ENCODE measurements at places on chromosomes 13 and 19.

- DNase-seq, result no peak
Observed at GRCh38 chr13:113848431-113849260, 15.2 kb downstream of the GAS6 start.

DNA sequence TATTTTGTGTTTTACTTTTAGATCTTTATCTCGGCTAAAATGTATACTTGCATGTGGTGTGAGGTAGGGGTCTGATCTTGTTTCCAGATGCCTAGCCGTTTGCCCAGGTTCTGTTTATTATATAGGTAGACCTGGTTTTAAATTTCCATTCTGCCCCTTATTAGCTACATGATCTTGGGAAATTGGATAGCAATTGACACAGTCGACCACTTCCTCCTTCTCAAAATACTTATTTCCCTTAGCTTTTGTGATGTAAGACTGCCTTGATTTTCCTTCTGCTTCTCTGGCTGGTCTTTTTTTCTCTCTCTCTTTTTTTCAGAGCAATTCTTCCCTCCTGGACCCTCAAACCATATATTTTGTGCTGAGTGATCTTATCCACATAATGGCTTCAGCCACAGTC lies 3.0 kb upstream of the PGLYRP1 start:
- no peak for DNase-seq

DNA sequence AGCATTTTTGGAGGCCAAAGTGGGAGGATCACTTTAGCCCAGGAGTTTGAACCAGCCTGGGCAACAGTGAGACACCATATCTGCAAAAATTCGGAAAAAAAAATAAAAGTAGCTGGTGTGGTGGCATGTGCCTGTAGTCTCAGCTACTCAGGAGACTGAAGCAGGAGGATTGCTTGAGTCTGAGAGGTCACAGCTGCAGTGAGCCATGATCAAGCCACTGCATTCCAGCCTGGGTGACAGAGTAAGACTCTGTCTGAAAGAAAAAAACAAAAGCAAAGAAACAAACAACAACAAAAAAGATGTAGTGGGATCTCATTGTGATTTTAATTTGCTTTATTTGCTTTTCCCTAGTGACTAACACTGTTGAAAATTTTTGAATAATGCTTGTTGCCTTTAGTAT lies 394.7 kb upstream of the KLHL1 start:
- no peak for DNase-seq

GRCh38 chr13:38013676-38014075 lies 144.1 kb upstream of the TRPC4 start:
- no peak for DNase-seq

- DNase-seq, result no peak
Observed at GRCh38 chr13:40790154-40790616, 774 bp downstream of the SLC25A15 start.

GRCh38 chr19:39582891-39583625 lies 19.3 kb upstream of the LGALS13 start:
- no peak for DNase-seq

- DNase-seq, result peak; percentile 39
Observed at GRCh38 chr19:18020212-18021085, 12.5 kb downstream of the ARRDC2 start.

- no peak for DNase-seq
Observed at GRCh38 chr13:71831716-71832115, 35.3 kb downstream of the DACH1 start.

DNA sequence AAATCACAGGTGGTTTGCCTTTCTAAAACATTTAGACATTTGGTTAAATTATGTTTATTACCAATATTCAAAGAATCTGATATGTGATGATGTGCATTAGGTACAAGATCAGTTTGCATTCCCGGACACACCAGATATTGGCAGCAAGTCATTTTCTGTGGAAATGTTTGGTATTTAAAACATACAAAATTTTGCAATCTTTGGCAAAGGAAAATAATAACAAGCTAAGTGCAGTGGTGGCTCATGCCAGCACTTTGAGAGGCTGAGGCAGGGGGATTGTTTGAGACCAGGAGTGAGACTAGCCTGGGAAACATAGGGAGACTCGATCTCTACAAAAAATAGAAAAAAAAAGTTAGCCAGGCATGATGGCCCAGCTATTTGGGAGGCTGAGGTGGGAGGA lies 29.1 kb upstream of the TSC22D1 start:
- DNase-seq, result peak; percentile 18

DNA sequence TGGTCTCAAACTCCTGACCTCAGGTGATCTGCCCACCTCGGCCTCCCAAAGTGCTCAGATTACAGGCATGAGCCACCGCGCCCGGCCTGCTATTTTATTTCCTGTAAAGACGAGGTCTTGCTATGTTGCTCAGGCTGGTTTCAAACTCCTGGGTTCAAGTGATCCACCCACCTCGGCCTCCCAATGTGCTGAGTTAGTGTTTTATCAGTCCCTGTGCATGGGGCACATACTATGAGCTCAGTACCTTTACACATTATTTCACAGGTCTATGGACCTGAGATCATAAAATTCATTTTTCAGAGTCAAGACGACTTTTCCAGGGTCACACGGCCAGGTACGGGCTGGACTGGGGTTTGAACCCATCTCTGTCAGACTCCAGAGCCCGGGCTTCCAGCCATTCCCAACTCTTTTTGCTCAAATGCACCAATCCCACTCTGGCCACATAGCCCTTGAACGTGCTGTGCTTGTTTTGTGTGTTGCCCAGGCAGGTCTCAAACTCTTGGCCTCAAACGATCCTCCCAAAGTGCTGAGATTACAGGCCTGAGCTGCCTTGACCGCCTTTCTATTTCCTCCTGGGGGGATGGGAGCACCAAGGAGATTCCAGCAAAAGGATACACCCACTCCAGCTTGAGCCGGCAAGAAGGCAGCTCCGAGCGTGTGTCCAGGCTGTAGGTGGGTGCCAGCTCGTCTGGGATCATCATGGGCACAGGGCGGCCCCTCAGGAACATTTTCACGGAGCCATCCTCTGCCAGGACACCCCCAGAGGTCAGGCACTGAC lies 1.1 kb downstream of the EML2 start:
- DNase-seq, result peak; percentile 27

- peak; percentile 66 for DNase-seq
Observed at GRCh38 chr19:16586991-16587832, 15.0 kb upstream of the SLC35E1 start.

- no peak for DNase-seq
Observed at GRCh38 chr13:78625384-78625783, 22.0 kb upstream of the POU4F1 start.

- peak; percentile 18 for DNase-seq
Observed at GRCh38 chr13:33318037-33318436, 32.5 kb upstream of the STARD13 start.

- peak; percentile 64 for DNase-seq
Observed at GRCh38 chr19:14563989-14564651, 7.7 kb downstream of the NDUFB7 start.

DNA sequence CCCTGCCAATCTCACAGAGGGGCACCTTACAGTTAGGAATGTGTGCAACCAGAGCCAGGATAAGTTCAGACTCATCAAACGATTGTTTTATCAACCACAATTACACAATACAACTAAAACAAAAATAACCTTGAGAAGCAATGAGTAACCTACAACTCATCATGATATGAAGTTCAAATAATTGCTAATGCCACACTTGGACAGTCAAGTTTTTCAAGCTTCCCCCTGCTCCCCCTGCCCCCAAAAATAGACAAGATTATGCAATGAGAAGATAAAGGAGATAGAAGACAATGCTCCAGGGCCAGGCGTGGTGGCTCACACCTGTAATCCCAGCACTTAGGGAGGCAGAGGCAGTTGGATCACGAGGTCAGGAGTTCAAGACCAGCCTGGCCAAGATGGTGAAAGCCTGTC lies 13.6 kb upstream of the KPNA3 start:
- DNase-seq, result peak; percentile 49

DNA sequence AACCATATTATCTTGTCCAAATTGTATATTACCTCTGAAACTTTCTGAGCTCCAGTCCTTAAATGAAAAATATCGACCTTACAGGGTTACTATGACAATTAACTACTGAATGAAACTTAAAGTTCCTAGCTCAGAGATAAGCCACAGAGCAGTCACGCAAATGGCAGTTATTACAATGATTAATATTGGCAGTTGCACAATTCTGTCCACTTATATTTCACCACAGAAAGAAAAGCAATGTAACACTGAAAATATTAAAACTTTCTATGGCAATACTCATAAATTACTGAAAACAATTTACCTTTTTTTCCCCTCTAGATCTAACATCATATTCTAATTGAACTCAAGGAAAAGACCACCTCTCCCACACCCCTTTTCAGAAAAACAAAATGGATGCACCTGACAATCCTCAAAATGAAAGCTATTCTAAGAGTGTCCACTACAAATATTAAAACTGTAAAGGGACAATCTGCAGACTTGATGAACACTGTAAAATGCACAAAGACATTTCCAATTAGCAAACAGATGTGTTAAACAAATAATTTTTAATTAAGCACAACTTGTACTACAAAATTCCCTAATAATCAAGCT lies 14.6 kb downstream of the LNX2 start:
- DNase-seq, result peak; percentile 18

- DNase-seq, result peak; percentile 35
Observed at GRCh38 chr13:44667943-44668342, 91.8 kb upstream of the TSC22D1 start.

GRCh38 chr13:72852207-72852606 lies 70.3 kb downstream of the PIBF1 start:
- DNase-seq, result no peak

- DNase-seq, result peak; percentile 56
Observed at GRCh38 chr13:25286308-25286968, 850 bp downstream of the MTMR6 start.

DNA sequence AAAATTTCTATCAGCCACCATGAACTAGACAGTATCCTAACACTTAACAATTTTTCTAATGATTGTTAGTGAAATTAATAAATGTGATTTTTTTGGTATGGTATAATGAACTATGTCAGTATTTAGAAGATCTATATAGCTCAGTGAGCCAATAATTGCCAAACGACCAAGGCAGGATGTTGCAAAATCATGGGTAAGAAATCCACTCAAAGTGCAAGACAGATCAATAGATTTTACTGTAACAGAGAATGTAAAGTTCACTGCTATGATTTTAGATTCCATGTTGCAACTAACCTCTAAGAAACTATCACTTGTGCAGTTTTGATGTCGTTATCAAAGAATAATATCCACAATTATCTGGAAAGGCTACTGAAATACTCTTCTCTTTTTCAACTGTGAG lies 44.0 kb upstream of the MYCBP2 start:
- no peak for DNase-seq

- peak; percentile 51 for DNase-seq
Observed at GRCh38 chr13:33235564-33235963, 50.0 kb downstream of the STARD13 start.

DNA sequence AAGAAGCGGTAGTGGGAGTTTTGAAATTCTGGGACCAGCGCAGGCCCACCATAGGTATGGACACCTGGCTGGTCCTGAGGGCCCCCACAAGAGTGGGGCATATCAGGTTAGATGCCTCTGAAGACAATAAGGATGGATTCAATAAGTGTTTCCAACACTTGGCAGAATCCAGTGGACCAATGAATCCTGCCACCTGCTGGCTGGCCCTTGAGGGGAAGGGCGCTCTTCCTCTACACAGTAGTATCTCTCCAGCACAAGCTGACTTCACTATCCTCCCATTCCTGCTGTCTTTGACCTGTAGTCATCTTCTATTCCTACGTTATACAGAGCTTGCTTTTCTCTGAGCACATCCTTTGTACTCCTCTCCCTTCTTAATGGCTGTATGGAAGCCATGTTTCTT lies 199.7 kb upstream of the TSHZ3 start:
- peak; percentile 54 for DNase-seq

DNA sequence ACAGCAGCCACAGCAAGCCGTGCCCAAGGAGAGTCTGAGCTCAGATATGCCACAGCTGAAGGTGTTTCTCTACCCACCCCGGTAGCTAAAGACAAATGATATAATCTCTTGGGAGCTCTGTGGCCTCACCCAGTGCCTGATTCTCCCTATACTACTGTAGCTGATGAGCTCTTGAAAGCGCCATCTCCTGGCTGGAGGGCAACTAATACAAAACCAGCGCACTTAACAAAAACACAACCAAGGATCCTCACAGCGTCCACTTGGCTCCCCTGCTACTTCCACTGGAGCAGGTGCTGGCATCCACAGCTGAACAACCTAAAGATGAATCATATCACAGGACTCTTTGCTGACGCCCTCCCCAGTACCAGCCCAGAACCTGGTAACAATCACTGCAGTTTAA lies 1212.0 kb downstream of the PCDH17 start:
- no peak for DNase-seq

DNA sequence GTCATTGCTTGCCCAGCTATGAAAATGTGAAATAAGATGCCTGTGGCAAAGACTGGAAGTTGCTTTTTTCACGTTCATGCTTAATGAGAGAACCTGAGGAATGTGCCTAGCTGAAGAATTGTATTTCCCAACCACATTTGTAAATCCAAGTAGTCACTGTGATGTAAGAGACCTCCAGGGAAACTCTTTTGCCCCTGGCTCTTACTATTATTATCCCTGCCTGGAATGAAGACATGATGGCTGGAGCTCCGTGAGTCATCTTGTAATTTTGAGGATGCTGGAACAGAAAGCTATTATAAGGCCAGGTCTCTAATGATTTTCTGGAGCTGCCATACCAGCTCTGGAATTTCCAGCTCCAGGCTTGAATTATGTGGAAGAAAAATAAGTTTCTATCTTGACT lies 894.3 kb downstream of the DIAPH3 start:
- no peak for DNase-seq

- no peak for DNase-seq
Observed at GRCh38 chr13:113119822-113120189, 2.8 kb upstream of the F10 start.

DNA sequence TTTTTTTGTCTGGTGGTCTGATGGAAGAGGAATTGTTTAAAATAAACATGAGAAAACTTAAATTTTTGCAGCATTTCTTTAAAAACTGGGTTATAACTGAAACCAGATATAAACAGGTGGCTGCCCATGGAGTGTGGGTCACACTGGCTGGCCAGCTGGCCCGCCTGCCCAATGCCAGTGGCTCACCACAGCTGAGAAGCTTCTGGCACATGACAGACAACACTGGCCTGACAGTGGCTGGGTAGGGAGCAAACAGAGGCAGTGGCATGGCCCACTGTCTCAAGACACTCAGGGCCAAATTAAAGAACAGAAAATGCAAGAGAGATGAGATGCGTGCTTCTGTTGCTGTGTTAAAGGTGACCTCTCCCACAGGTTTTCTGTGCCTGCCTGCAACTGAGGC lies 3.1 kb upstream of the SLC35E1 start:
- no peak for DNase-seq

DNA sequence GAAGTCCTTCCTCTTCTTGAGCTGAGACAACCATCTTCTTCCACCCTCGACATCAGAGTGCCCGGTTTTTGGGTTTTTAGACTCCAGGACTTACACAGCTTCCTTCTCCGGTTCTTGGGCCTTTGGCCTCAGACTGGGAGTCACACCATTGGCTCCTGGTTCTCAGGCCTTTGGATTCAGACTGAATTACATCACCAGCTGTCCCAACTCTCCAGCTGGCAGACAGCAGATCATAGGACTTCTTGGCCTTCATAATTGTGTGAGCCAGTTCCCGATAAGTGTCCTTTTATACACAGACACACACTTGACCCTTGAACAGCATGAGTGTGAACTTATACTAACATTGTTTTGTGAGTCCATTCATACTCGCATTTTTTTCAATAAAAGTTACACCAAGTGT lies 166.0 kb upstream of the UBL3 start:
- peak; percentile 41 for DNase-seq
